Fibroblast of upper back skin (primary cell): ENCODE measurements at places on chromosomes 6 and 20.

DNA sequence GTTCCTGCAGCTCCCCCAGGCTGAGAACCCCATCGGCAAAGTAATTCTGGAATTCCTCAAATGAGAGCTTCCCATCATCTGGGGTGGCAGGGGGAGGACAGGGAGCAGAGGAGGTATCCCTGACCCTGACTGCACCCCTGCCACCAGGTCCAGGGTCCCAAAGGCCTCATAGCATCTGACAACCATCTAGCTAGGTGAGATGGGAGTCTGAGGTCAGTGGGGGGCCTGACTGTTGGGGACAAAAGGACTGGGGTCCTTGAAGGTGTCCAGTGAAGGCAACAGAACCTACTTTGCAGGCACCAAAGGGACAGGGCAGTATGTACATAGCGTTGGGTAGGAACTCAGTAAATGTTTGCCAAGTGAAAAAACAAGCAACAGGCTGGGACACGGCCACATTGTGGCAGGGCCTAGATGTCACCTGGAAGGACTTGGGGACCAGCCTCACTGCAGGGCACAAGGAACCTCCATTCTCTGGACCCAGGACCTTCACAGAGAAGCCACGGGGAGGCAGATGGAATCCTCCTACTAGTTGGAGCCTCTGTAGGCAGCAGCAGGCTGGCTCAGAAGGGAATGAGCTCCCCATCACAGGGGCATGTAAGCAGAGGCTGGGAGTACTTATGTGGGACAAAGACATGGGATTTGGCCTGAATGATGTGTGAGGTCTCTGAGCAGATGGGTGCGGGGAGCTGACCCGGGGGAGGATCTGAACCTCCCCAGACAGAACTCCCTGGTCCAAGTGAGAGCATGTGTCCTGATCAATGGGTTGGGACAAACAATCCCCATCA, 3.3 kb downstream of the NECAB3 start:
- no peak for DNase-seq

DNA sequence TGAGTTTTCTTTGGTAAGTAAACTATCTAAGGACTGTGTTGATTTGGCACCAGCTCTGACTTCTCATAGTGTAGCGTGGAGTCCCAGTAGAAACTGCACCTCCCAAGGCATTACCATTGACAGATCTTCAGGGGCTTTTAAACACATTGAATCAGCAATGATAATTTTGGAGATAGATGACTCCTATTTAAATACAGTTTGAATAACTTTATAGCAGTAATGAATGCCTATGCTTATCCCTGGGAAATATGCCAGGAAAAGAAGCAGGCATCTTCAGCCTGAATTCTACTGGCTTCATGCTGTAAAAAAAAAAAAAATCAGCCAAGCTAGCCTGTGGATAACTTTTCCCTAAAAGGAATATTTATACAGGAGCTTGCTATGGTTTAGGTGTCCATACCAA, 895.9 kb downstream of the EYS start:
- peak; percentile 5 for DNase-seq

GRCh38 chr20:25209911-25210310, 14.4 kb downstream of the ENTPD6 start:
- no peak for DNase-seq

DNA sequence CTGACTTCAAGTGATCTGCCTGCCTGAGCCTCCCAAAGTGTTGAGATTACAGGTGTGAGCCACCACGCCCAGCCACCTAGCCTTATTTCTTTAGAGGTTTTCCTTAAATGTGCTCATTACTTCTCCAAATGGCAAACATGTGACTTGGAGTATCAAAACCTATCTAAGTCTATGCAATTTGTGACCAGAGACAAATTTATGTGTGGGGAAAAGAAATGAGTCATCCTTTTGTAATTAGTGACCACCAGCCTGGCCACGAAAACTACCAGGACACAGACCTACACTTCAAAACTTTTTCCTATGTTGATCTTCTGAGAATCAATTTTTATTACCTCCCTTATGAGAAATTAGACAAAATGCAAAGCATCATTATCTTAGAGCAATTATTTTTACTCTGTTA, 64.6 kb upstream of the OGFRL1 start:
- no peak for DNase-seq

DNA sequence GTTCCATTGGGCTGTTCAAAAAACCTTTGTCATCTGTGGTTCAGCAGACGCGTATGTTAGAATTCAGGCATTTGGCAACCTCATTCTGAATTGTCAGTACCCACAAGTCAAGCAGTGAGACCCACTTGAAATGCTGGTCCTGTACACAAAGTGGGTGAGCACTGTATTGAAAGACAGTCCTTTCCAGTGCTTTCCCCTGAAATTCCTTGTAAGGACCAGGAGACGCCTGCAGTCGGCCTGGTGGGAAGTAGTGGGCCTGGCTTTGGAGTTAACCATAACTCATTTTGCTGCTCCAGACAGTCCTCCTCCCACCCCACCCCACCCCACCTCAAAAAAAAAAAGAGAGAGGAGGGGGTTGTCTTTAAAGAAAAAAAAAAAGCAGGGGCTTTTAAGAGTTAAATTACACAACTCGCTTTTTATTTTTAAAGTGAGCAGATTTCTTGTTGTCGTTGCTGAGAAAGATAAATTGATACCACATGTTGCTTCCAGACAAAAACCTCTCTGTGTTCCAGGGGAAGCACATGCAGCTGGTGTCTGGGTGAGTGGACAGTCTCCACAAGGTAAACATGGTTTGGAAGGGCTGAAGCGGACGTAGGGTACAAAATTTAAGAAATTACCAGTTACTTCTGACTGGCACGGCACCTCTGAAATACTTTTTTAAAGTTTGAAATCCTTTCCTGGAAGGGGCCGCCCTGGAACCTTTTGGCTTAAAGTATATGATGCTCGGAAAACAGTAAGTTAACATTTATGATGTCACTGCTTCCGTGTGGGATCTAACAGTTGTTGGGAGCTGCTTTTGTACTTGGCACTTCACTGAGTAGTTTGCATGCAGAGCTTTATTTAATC, 95.3 kb downstream of the FOXO3 start:
- peak; percentile 88 for DNase-seq

DNA sequence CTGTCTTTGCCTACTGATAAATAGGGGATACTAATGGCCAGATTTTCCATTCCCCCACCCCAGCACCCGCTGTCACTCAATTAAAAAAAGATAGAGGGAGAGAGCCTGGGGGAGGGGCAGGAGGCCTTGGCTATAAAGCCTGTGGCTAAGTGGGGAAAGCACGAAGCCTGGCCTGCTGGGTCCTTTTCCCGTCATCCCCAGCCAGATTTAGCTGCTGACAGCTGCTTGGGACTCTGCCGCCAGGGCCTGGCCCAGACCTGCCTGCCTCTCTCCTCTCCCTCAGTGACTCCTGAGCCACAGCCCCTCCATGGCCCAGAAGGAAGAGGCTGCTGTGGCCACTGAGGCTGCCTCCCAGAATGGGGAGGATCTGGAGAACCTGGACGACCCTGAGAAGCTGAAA, at the start of gene APOBEC2:
TSS of gene APOBEC2 (plus strand) at position 162 of the 400 bp plus-strand sequence. CDS start at position 308, 146 bp downstream.
- no peak for DNase-seq

- DNase-seq, result no peak
These were observed 115.4 kb downstream of the FRK start for GRCh38 chr6:115945306-115945705.

GRCh38 chr20:25249198-25249931, 1.5 kb downstream of the PYGB start:
- DNase-seq, result no peak

DNA sequence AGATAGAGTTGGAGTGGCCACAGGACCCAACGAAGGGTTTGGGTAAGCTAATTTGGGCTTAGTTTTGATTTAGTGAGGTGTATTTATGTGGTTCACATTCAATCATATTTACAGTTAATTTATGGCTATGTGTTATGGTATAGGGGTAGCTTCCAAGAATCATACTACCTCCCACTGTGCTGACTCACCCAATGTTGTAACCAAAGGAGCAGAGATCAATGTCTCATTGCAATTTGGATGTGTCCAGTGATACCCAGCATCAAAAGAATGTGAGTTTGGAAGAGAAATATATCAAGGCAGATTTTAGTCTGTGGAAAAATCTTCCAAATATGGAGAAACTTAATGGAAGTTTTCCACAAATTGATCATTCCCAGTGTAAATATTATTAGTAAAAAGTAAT, 25.3 kb upstream of the SMIM8 start:
- DNase-seq, result peak; percentile 68

DNA sequence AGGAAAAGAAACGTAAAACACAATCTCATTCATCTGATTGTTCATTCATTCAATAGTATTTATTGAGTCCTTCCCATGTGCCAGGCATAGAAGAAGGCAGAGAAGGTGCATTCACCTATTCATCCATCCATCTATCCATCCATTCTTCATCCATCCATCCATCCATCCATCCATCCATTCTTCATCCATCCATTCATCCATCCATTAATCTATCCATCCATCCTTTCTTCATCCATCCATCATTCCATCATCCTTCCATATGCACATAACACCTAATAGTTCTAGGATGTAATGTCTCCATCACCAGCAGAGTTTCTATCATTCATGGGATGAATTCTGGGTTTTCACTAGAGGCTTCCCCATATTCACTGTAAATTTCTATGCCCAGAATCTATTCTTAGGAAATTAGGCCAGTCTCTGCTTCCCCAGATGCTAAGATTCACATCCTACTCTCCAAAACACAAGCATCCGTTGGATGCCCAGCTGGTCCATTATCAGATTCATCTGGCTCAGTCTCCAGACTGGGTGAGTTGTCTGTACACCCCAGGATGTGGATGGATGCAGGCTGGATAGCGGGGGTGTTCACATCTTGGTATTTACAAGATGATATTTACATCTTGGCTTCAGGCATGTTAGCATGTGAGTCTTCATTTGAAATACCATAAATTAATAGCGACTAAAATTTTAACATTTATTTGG, 517.7 kb upstream of the SULF2 start:
- DNase-seq, result no peak

DNA sequence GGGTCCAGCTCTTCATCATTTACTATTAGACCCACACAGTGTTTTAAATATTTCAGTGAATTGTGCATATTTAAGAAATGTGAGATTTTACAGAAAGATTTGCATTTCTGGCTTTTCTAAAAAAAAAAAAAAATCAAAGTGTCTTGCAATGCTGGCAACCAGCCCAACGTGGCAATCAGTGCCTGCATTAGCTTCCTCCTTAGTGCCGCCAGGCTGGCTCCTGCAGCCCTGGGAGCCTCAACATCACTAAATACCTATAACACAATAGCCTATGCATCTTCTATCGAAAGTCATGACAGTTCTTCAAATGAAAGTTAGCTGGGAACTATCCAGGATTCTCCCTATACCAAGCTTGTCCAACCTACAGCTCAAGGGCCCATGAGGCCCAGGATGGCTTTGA, 9.4 kb upstream of the CD93 start:
- no peak for DNase-seq

GRCh38 chr20:17334932-17335331, 108.1 kb downstream of the PCSK2 start:
- DNase-seq, result peak; percentile 74

DNA sequence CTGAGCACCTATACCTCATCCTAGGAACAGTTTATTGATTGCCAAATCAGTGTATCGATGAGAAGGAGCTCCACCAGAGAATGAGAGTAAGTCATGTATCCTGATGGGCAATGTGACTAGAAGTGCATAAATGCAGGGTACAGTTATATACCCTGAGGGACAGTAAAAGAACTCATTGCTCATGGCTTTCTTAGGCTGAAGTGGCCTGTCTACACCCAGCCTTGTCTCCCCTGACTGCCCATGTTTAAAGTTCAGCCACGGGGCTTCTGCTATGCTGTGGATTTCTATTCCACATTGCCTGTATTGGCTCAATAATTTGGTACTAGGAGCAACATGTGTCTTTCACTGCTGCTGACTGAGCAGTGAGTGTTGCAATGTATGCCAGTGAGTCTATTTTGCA, 400.4 kb upstream of the IMPG1 start:
- no peak for DNase-seq

DNA sequence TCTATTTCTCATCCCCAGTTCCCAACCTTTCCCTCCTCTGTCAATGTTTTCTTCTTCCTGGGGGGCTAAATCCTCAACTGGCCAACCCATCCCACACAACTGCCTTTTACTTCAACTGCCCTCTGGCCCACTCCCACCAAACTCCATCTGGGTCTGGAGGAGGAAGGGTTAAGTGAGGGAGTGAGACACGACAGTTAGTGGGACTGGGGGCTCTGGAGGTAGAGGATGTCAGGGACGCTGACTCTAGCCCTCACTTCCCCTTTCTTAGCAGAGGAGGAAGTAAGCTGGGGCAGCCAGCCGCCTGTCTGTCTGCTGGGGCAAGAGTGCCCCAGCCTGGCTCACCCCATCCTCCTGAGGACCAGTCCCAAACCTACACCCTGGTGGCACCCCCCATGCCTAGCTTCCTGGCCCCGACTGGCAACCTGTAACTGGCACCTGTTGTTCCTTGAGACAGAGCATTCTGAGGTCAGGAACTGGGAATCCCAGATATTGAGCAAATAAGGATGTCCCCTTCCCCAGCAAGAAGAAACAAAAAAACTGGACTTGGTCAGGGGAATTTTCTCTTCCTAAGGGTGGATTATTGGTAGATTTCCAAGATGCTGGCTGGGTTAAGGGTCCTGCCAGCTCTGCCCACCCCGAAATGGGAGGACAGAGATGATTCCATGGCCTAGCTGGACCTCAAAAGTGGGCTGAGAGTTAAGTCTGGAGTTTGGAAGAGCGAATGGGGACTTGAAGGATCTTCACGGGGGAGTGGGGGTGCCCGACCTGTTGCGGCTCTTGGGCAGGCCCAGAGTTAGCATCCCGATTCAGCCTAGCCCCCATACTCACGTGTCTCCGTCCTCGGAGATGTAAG, 971 bp downstream of the NFKBIE start:
- no peak for DNase-seq

GRCh38 chr20:29427201-29428060, 1830.0 kb upstream of the DEFB115 start:
- no peak for DNase-seq

- DNase-seq, result no peak
These were observed 124.3 kb downstream of the GRM1 start for GRCh38 chr6:146153040-146153758.

GRCh38 chr6:170497841-170498301, 55.2 kb downstream of the PSMB1 start:
- peak; percentile 26 for DNase-seq

DNA sequence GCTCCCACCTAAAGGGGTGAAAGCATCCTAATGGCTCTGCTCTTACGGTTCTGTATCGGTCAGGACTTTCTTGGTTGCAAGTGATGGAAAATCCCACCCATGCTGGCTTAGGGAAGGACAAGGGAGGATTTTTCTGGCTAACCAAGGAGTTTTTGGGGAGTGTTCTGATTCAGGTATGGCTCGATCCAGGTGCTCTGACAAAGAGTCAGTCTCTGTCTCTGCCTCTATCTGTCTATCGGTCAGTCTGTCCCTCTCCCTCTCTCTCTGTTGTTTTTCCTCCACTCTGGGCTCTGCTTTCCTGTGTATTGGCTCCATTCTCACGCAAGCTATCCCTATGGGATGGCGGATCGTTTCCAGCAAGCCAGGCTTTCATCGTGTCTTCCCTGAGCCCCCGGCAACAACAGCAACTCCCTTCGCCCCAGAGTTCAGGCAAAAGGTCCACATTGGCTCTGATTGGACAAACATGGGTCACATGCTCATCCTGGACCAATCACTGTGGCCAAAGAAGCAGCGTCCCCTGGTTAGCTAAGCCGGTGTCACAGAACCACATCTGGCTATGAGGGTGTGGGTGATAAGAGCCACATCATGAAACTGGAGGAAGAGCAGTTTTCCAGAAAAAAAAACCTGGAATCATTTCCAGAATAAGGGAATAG, 160.3 kb downstream of the BMP7 start:
- DNase-seq, result no peak

GRCh38 chr20:24955045-24955444, 6.0 kb downstream of the CST7 start:
- DNase-seq, result no peak
